ENCODE measurements at places on chromosomes 1 and 21. TPM values are rescaled to one million over a fixed set of nuclear protein-coding genes. Genes with fewer than 3 reads are reported as not detected.

DNA sequence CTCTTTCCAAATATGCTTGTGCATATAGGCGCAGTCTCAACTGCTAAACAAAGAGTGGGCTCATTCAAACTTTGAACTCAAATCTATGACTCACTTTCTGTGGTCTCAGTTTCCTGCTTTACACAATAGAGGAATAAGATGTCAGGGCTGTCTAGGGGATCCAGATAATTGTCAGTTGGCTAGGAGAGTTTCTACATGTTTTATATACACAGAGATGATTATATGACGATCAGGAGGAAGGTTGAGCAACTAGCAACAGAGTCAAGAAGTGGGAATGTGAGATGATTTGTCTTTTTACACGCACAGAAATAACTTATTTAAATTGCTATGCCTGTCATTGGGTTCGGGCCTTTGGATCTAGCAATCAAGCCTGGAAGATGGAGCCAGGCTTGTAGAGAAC, 299.4 kb upstream of the LYPLAL1 start:
- H3K36me3 ChIP-seq, result no peaks in the 10 kb centered on the region
- H3K27me3 ChIP-seq, result no peaks in the 10 kb centered on the region
- H3K4me1 ChIP-seq, result no peaks in the 10 kb centered on the region
- H3K27ac ChIP-seq, result no peak overlapping the region
- H3K4me3 ChIP-seq, result no peak overlapping the region
- no peak for DNase-seq

GRCh38 chr1:205451759-205452164, 4.1 kb downstream of the BLACAT1 start:
- H3K4me3 ChIP-seq, result peak overlapping the region; percentile 50
- no peak for DNase-seq
- H3K4me1 ChIP-seq, result peaks cover 55% of the 10 kb centered on the region
- H3K27me3 ChIP-seq, result peaks cover 3% of the 10 kb centered on the region

DNA sequence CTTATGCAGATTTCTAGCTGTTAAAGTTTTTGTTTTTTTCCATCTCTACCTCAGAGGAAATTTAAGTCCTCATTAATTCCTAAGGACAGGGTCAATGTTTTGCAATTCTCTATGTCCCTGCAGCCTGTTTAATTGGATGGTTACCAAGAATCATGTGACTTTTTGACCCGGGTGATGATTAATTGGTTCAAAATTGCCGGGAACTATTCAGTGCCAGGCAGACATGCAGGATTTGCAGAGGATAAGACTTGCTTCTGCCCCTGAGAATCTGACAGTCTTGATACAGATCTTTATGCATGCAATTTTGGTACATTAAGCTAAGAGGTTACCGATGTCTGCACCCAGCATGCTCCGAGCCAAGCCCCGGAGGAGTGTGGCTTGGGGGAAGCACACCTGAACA, 87.9 kb downstream of the PLPP3 start:
- DNase-seq, result no peak
- H3K36me3 ChIP-seq, result peaks cover 10% of the 10 kb centered on the region
- no peak overlapping the region for H3K27ac ChIP-seq
- H3K4me1 ChIP-seq, result peaks cover 5% of the 10 kb centered on the region
- no peak overlapping the region for H3K4me3 ChIP-seq
- no peaks in the 10 kb centered on the region for H3K27me3 ChIP-seq

DNA sequence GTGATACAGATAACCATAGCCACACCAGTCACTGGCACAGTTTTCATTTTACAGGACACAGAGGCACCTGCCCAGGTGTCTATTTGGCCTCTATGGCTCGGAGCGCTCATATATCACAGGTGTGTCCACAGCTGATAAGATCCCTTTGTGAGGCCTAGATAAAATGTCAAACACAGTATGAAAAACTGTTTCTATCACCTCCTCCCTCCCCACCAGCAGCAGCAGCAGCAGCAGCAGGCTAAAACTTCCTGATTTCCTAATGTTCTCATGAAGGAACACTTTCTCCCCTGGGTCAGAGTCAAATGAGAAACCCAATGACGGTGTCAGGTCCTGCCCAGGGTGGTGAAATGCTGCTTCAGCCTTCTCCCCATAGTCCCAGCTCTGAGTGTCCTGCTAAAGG, 24.4 kb downstream of the ELAPOR1 start:
- H3K27ac ChIP-seq, result no peak overlapping the region
- no peak for DNase-seq
- no peaks in the 10 kb centered on the region for H3K27me3 ChIP-seq
- H3K36me3 ChIP-seq, result no peaks in the 10 kb centered on the region

Gene IFI44L
- not detected for polyA plus RNA-seq
